ENCODE measurements at places on chromosomes 5 and 9.

DNA sequence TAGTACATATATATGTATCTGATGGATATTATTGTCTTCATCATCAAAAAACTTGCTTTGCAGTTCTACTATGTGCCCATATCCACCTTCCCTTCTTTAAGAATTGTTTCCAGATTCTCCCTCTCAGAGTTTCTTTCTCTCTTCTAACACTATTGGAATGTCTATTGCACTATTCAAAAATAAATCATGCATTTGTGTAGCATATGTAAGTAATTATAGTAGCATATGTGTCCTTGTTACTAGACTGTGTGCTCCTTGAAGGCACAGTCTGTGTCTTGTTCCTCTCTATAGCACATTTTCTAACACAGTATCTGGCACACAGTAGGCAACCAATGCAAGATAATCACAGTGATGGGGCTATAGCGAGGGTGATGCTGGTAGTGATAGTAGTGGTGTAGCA lies 43.4 kb upstream of the TRIM32 start:
- no peaks in the 10 kb centered on the region for H3K27me3 ChIP-seq
- no peaks in the 10 kb centered on the region for H3K4me1 ChIP-seq
- no peak overlapping the region for H3K27ac ChIP-seq
- H3K4me3 ChIP-seq, result no peak overlapping the region

DNA sequence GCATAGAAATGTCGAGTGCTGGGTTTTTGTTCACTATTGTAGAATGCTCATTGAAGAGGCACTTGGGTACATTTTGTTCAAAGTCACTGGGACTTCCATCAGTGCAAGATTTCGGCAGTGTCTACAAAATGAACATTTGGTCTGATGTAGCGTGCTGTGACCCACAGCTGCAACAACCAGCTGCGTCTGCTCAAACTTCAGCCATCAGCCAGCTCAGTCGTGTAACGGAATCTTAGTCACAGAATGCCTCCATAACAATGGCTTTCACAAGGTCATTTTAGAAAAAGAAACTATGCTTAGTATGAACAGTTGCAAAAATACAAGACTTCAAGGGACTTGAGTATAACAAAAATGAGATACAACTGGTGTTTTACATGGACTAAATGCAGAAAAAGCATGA lies 828.1 kb upstream of the GRAMD2B start:
- no peak overlapping the region for H3K4me3 ChIP-seq
- H3K36me3 ChIP-seq, result no peaks in the 10 kb centered on the region
- H3K27me3 ChIP-seq, result no peaks in the 10 kb centered on the region
- H3K4me1 ChIP-seq, result no peaks in the 10 kb centered on the region
- H3K27ac ChIP-seq, result no peak overlapping the region

- no peak overlapping the region for H3K4me3 ChIP-seq
- H3K27ac ChIP-seq, result no peak overlapping the region
- H3K4me1 ChIP-seq, result peaks cover 2% of the 10 kb centered on the region
- no peak for DNase-seq
Measured at GRCh38 chr9:126852086-126852688, 8.3 kb upstream of the ZBTB34 start.

DNA sequence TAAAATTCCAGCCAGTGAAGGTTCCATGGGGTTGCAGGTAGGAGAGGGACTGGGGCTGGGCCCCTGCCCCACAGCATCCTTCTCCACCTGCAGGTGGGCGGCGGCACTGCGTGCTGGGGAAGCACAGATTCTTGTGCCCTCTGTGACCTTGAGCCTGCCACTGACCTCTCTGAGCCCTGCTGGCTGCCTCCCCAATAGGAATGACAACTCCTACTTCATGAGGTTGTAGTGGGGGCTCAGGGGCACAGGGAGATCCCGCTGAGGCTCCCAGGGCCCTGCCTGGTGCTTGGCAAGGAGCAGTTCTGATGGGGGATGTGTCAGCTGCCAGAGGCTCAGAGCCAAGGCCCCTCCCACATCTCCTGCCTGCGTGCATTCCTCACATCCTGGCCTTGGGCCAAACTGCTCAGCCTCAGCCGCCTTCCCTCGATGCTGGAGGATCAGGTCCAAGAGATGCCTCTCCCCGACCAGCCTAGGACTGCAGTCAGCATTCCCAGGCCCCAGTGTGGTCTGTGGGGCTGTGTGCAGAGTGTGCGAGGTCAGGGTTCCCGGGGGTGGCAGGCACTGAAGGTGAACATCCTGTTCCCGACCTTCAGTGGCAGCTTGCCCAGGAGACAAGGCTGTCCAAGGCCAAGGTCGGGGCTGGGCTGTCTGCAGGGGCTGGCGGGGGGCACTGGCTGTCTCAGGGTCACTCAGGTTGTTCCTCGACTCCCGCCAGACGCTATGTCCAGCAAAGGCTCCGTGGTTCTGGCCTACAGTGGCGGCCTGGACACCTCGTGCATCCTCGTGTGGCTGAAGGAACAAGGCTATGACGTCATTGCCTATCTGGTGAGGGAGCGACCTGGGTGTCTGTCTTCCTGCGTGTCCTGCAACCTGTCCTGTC lies 7.0 kb downstream of the ASS1 start:
- H3K4me3 ChIP-seq, result no peak overlapping the region
- DNase-seq, result no peak

- peaks cover 2% of the 10 kb centered on the region for H3K27me3 ChIP-seq
- no peaks in the 10 kb centered on the region for H3K36me3 ChIP-seq
- H3K4me1 ChIP-seq, result no peaks in the 10 kb centered on the region
Measured at GRCh38 chr5:33120671-33121070, 320.1 kb upstream of the TARS1 start.

- no peak for DNase-seq
- peaks cover 3% of the 10 kb centered on the region for H3K4me1 ChIP-seq
- no peak overlapping the region for H3K27ac ChIP-seq
- no peak overlapping the region for H3K4me3 ChIP-seq
- no peaks in the 10 kb centered on the region for H3K27me3 ChIP-seq
Measured at GRCh38 chr9:123697686-123698085, 232.2 kb downstream of the DENND1A start.

- peaks cover 8% of the 10 kb centered on the region for H3K4me1 ChIP-seq
- no peaks in the 10 kb centered on the region for H3K36me3 ChIP-seq
- DNase-seq, result peak; percentile 42
- H3K4me3 ChIP-seq, result peak within 1 kb of the TSS; percentile 56
- no peak within 1 kb of the TSS for H3K27ac ChIP-seq
Measured at GRCh38 chr9:137441289-137441934, at the start of gene ENTPD8. Gene ENTPD8 (minus strand): TSS chr9:137441357. CDS start chr9:137438285, 3,072 bp downstream.

DNA sequence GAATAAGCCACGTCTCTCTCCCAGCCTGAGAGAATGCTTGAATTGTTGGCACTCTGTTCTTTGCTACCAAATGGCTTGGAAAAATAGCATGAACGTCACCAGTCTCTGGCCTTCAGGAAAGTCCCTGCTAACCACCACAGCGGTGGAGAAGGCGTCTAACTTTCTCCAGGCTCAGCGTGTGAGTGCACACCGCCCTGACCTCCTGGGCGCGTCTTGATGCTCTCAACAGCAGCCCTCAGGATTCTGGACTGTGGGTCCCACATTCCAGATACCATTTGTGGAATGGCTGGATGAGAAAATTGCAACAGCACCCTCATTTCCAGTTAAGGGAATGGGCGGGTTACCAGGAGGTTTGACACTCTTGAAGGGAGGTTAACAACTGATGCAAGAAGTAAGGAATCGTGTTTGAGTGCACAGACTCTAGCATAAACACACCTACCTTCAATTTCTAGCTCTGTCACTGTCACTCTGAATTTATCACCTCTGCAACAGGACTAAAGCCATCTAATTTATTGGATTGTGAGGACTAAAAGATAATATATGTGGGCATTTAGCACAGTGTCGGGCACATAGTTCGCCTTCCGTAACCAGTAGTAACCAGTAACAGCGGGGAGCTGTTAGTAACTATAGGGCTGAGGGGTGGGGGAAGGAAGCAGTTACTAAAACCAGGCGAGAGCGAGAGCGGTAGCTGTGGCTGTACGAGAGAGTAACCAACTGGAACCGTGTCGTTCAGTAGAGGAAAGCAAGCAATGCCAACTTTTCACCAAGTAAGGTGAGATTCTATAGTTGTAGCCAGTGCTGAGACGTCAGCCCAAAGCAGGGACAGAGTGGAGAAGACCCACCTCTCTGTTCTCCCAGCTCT lies 807 bp upstream of the PLGRKT start:
- H3K4me3 ChIP-seq, result peak overlapping the region; percentile 94
- H3K4me1 ChIP-seq, result peaks cover 20% of the 10 kb centered on the region
- peaks cover 20% of the 10 kb centered on the region for H3K36me3 ChIP-seq
- no peak for DNase-seq

GRCh38 chr9:73782166-73782565 lies 630.5 kb downstream of the ANXA1 start:
- no peak for DNase-seq
- H3K4me3 ChIP-seq, result no peak overlapping the region
- H3K27me3 ChIP-seq, result no peaks in the 10 kb centered on the region
- no peaks in the 10 kb centered on the region for H3K4me1 ChIP-seq
- no peaks in the 10 kb centered on the region for H3K36me3 ChIP-seq

- H3K27me3 ChIP-seq, result no peaks in the 10 kb centered on the region
- no peak for DNase-seq
- no peaks in the 10 kb centered on the region for H3K4me1 ChIP-seq
- H3K36me3 ChIP-seq, result no peaks in the 10 kb centered on the region
- H3K4me3 ChIP-seq, result no peak overlapping the region
- no peak overlapping the region for H3K27ac ChIP-seq
Measured at GRCh38 chr5:158423623-158424200, 564.8 kb upstream of the CLINT1 start.

DNA sequence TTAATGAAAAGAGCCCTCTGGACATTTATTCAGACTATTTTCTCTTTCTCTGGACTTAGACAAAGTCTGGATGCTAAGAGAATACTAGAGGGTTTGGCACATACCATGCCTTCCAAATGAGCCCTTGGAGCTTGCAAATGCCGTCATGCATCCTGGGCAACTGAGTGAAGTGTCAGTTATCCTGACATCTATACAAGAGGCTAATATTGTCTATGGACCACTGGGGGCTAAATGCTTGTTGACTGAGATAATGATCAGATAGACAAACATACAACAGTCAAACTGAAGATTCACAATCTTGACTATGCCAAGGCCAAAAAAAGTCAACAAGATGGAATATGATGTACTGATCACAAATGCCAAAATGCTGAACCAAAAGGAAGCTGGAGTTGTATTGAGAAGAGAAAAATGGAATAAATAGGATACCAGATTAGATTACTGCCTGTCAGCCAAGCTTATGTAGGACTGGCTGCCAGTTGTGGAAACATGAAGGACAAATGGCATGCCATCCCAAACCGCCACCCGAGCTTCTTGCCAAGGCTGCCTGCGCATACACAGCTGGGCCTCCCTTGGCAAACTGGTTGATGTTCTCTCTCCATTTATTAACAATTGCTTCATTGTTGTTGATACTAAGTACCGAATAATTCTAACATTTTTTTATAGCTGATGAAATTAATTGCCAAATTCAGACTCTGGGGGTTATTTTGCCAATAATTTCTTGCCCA lies 240.1 kb upstream of the GRAMD2B start:
- H3K4me3 ChIP-seq, result no peak overlapping the region
- DNase-seq, result no peak

DNA sequence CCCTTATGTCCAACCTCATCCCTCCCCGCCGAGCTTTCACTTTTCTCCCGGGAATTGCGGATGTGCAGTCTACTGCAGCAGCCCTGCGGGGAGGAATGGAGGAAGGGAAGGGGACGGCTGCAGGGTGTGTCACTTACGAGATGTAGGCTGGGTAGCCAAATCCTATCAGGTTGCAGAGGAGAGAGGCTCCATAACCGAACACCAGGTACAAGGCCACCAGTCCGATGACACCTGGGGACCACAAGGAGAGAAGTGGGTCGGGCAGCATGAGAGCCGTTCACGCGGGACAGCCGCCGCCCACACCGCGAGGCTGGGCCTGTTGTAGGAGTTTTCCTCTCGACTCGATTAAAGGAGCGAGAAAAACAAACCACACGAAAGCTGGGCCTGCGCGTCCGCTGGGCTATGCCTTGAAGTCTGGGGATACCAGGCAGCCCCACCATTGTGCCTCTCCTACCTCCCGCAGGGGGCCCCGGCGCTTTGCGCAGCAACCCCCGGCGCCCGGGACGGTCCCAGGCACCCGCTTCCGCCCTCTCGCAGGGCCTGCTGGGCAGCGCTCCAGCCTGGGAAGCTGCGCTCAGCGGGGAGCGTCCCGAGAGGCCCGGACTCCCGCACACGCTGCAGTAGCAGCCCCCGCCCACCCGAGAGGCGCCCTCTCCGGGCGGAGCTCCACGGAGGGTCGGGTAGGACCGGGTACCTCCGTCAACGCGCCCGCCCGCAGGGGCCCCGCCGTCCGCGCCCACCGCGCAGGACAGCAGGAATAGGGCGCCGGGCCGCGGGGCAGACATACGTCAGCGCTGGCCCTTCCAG lies 798 bp downstream of the REEP5 start:
- no peaks in the 10 kb centered on the region for H3K27me3 ChIP-seq
- peaks cover 55% of the 10 kb centered on the region for H3K4me1 ChIP-seq
- peak overlapping the region; percentile 75 for H3K27ac ChIP-seq

DNA sequence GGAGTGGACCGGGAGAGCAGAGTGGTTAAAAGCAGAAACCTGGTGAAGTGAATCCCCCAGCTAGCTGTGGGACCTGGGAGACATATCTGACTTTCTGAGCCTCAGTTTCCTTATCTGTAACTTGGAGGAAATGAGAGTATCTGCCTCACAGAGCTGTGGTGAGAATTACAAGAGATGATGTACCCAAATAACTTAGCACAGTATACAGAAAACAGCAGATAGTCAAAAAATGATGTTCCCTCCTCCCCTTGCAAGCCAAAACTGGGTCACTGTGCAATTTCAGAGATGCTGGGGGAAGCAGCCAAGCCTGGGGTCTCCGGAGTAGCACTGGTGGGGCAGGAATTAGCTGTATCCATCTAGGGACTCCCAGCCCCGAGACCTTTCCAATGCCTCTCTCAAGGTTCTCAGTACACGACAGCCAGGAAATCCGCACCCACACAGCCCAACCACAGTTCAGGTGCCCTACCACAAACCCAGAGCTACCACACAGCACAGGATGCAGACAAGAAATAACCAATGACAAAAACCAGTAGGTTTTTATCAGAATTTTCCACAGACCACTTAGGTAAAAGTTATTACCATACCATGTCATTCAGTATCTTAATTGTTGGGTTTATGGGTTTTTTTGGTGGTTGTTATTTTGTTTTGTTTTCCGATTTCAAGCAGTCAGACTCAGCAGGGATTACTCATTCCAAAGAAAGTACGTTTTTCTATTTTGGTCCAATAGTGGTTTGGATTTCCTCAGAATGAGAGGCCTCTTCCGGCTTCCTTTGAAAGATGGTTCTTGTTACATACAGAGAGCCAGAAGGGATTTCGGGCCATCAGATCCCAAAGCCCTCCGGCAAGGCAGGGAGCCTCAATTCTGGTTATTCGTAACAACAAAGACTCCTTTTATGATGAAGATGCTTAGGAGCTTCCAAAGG lies 4.9 kb upstream of the HRH2 start:
- DNase-seq, result peak; percentile 85
- peaks cover 70% of the 10 kb centered on the region for H3K4me1 ChIP-seq
- H3K27ac ChIP-seq, result peak overlapping the region; percentile 91
- peaks cover 37% of the 10 kb centered on the region for H3K36me3 ChIP-seq
- peaks cover 7% of the 10 kb centered on the region for H3K27me3 ChIP-seq

DNA sequence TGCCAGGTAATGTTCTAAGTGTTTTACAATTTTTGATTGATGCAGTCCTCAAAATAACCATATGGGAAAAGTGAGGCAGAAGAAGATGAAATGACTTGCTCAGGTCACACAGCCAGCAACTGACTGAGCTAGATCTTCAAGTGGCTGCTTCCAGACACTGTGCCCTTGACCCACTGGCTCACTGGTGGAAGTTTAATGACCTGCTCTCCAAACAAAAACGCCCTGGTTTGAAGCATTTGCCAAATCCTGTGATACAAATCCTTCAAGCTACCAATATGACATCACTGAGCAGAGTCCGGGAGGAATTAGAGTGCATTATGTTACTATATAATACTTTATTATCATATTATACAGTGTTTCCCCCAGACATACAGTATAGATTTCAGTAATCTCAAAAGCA lies 459.4 kb downstream of the GADD45G start:
- no peaks in the 10 kb centered on the region for H3K36me3 ChIP-seq
- DNase-seq, result no peak
- peaks cover 42% of the 10 kb centered on the region for H3K27me3 ChIP-seq
- no peaks in the 10 kb centered on the region for H3K4me1 ChIP-seq
- no peak overlapping the region for H3K4me3 ChIP-seq
- H3K27ac ChIP-seq, result no peak overlapping the region

Data from activated naive CD8-positive, alpha-beta T cell treated with anti-CD3 and anti-CD28 coated beads, Interleukin-2, amount 10 ng/mL, durations not matched to agents 7 days and 5 days (primary cell).